ENCODE measurements at places on chromosomes 2 and 18.

DNA sequence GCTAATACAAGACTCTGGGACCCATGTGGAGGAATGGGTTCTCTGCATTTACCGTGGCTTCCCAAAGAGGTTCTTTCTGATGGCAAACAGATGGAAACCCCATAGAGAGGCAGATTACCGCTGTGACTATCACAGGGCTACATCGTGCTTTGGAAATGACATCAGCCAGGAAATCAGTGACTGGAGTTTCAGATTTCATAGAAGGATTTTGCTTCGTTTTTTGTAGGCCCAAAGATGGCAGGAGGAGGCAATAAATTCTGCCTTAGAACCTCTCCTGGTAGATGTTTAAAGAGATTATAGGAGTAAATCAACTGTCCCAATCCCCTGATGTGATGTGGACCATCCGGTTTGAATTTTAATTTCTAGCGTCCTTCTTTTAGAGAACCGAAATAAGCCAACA is 214.1 kb downstream of the AGPS start:
- no peak for DNase-seq

- DNase-seq, result no peak
Observed at GRCh38 chr18:63198098-63198760, 121.3 kb downstream of the BCL2 start.

GRCh38 chr18:58502628-58503027 is 126.3 kb downstream of the ALPK2 start:
- no peak for DNase-seq

DNA sequence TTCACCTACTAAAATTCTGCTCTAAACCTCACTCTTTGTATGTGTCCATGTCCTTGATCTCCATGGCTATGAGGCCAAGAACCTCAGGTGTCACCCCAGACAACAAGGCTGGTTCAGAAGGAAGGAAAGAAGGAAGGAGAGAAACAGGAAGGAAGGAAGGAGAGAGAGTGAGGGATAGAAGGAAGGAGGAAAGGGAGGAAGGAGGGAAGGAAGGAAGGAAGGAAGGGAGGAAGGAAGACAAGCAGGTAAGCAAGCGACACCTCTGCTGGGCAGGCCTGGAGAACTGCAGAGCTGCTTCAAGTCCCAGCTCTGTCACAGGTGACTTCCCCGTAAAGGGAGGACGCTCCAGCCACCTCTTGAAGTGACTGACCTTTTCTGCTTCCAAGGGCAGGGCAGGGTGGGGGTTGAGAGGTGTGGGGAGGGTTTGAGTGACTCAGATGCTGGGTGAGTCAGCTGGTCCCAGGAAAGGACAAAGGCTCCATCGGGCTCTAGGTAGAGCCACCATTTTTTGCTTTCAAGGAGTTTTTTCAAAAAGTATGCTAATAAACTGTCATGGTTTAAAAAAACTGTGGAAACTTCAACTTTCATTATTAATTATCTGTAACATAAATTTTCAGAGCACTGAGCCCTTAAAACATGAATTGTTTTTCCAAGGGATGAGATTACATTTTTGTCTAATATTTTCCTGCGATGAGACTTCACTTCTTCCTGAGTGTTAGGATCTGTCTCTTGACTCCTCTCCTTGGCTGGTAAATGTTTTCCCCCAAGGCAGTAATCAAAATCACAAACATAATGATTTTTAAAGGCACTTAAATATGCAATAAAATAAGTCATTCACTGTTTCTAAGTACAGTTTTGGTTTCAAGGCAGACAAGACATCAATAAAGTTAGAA is 90.1 kb upstream of the L3MBTL4 start:
- no peak for DNase-seq

- DNase-seq, result no peak
Observed at GRCh38 chr2:75728614-75729419, 18.1 kb upstream of the GCFC2 start.

- DNase-seq, result no peak
Observed at GRCh38 chr2:147499785-147500184, 345.0 kb upstream of the ACVR2A start.

DNA sequence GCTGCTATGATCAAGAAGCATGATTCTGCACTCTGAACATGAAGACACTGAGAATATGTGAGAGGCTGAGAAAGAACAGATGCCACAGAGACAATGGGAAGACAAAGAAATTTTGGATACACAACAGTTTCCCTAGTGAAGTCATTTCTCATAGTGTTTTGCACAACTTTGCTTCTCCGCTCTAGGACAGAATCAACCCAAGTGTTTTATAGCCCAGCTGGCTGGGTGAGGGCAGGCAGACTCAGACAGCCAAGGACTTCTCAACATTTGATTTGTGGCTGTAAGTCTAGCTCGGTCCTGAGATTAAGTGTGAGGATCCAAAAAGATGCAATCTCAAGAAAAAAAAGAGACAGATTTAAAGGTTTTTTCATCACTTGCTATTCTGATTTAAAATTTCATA is 536.5 kb upstream of the CRIM1 start:
- no peak for DNase-seq

DNA sequence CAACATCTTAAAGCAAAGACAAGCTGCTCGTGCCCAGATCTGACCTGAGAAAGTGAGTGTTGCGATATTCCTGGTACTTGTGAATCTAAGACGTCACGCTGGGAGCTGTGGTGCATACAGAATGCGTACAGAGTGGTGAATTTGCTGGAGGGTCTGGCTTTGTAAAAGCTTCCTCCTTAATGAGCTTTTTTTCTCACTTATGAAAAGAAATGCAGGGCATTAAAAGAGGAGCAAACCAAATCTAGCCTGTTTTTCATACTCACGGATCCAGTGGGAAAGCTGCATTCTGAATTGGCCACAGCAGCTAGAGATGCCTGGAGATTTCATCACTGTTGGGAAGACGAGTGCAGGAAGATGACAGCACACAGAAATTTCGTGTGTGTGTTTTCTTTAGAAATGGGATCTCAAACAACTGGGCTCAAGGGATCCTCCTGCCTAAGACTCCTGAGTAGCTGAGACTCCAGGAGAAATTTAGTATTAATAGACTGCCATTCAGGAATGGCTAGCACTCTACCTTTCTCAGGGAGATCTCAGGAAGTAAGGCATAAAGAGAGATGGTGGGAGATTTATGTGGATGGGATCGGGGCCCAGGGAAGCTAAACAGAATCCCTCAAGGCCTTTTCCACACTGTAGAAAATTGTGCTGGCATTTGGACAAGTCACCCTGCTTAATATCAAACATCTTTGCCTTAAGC is 181.3 kb downstream of the ALPK2 start:
- DNase-seq, result no peak

GRCh38 chr2:169265591-169265990 is 96.7 kb downstream of the LRP2 start:
- DNase-seq, result no peak

GRCh38 chr18:2880473-2880872 is 33.7 kb downstream of the EMILIN2 start:
- no peak for DNase-seq

GRCh38 chr2:70785137-70785911 is 5.1 kb downstream of the FIGLA start:
- peak; percentile 17 for DNase-seq

DNA sequence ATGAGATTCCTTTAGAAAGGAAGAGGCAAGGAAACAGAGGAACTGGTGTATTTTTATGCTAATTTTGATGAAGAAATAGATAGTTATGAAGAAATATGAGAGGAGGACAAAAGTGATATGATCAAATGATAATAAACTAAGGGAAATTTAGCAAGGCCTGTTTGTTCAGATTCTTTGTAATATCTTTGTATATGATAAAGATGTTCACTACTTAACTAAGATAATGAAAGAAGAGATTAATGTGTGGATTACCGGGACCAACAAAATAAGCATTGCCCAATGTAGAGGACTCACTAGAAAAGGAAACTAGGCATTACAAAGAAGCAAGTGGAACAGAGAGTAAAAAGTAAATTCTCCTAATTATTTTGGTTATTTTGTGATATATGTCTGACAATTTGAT is 99.0 kb upstream of the FIGN start:
- DNase-seq, result no peak

DNA sequence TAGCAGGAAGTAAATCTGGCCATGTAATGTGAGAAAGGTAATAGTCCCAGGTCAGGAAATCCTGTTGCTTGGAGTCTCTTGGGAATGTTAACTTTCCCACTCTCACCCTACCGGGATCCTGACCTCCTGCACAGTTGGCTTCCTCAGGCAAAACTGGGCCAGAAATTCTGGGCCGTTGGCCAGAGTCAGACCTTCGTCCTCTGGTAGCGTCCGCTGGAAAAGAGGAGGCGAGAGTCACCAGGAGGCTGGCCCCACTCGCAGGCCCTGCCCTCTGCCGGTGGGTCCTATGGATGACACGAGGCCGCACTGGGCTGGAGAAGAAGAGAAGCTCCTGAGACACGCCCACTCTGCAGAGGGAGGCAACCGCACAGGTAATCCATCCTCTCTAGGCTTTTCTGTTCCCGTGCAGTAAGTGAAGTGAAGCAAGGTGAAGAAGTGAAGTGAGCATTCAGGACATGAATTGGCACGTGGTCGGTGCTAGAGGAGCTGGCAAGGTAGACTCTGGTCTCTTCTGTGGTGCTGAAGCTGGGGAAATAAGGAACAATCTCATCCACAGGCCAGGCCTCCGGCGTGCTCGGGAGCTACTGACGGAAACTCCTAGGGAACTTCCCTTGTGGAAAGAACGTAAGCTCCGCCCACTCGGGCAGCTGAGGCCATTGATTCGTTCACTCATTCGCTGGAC is 182.7 kb upstream of the GLI2 start:
- DNase-seq, result no peak

GRCh38 chr18:45635893-45636509 is 20.7 kb downstream of the SLC14A2 start:
- DNase-seq, result no peak

DNA sequence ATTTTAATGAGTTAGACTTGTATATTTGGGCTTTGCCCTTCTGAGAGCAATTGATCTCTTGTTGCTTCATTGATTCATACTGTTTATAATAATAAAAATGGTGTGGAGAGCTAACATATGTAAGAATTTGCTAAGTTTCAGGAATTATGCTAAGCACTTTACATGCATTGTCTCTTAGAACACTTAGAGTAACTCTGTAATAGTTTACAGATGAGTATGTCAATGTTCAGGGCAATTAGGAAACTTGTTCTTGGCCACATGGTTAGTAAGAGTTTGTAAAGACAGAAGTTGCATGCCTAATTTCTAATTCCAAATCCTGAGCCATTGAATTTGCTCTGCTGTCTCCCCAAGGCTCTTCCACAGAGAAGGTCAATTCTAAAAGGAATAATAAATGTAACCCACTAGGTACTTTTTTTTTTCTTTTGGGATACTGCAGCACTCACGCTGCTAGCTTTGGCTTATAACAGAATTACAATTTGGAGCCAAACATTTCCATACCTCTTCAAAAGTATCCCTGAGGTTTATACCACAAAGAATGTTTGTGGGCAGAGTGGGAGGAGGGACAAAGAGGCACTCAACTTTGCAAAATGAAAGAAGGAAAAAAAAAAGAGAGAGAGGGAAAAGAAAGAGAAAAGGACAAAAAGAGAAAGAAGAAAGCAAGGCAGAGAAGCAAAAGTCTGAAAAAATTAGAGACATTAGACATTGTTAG is 232.4 kb downstream of the CALCRL start:
- no peak for DNase-seq

DNA sequence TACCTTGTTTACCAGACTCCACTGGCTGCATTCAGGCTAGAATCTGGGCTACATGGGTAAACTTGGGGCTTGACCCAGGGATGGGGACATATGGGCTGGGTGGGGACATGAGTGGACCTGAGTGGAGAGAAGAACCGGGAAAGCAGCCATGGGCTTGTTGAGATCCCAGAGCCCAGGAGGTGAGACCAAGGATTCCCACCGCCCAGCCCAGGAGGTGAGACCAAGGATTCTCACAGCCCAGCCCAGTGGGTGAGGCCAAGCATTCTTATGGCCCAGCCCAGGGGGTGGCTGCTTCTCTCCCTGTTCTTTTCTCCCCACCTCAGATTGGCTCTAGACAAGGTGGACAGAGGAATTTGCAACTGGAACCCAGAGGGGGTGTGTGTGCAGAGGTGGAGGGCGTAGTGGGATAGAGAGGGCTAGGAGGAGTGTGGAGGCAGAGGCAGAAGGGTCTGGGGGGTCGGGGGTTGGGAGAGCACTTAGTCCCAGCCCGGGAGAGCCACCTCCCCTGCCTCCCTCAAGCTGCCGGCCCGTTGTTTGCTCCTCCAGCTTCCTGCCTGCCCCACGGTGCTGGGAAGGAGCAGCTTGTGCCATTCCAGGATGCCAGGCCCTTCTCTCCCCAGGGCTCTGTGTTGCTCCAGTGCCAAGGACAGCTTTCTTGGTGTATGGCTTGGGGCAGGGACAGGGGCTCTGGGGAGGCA is 25.6 kb downstream of the GLI2 start:
- DNase-seq, result no peak

GRCh38 chr18:9283791-9284190 is 50.8 kb upstream of the TWSG1 start:
- no peak for DNase-seq

GRCh38 chr2:164770421-164770916 is 71.2 kb downstream of the COBLL1 start:
- DNase-seq, result no peak

DNA sequence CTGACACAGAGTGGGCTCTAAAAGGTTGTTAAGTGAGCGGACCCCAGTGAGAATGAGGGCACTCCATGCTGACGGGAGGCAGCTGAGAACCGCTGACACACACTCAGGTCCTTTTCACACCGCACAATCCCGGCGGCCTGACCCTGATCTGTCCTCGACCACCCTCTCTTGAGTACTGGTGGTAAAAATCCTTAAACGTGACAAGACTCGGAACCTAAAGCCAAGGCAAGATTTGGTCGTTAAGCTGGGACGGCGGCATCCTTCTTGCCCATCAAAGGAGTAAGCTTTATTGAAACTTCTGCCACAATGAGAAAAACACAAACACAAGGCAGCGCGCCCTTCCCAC is 569 bp downstream of the TMX3 start:
- DNase-seq, result peak; percentile 6

DNA sequence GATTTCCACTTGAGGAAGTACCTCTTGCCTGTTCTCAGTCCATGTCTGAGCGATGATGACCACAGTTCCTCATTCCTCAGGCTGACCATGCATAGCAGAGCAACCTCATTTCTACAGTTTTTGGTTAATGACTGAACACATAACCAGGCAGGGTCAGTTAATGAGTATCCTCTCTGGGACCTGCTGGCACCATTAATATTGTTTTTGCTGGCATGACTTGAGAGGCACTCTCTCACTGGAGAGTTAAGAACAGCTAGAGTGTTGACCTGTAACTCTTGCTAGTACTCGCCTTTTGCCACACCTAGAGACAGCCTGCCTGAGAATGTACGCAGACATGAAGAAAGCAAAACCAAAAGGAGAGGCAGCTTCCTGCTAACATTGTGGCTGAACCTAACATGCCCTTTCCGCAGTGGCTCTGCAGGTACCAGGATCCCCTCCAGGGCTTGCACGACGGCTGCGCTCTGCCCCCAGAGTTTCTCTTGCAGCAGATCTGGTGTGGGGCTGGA is 23.9 kb downstream of the PECR start:
- DNase-seq, result peak; percentile 62

DNA sequence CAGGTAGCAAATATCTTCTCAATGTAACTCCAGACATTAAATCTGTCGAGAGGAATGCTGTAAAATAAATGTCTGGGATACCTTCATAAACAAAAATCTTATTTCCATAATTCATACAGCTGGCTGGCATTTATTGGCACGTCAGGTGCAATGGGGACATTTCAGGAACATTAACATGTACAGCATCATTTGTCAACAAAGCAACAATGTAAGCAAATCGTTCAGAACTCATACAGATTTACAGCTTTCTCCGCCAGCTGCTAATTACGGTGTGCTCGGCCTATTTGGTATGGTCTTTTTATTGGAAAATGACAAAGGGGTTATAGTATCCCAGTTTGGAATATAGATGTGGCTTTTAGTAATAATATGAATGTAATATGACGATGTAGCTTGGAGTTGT is 464.9 kb downstream of the ARHGAP15 start:
- DNase-seq, result no peak

GRCh38 chr2:25410370-25410769 is 68.6 kb upstream of the DNMT3A start:
- DNase-seq, result no peak

Data from CD4-positive, alpha-beta memory T cell (primary cell).